ENCODE measurements at places on chromosomes 12 and 14.

DNA sequence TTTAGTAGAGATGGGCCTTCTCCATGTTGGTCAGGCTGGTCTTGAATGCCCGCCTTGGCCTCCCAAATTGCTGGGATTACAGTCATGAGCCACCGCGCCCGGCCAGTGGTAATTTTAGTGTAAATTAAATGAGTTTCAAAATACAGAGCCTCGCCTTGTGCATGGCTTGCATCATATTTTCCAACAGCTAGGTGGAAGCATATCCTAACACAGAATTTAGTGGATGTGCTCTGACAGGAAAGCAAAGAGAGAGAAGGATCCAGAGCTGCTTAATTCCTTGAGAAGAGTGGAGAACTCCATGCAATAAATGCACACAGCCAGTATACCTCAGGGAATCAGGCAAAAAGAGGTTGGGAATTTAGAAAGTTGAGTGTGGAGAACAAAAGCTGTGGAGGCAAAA, 2.5 kb downstream of the OR6C2 start:
- no peak for DNase-seq

DNA sequence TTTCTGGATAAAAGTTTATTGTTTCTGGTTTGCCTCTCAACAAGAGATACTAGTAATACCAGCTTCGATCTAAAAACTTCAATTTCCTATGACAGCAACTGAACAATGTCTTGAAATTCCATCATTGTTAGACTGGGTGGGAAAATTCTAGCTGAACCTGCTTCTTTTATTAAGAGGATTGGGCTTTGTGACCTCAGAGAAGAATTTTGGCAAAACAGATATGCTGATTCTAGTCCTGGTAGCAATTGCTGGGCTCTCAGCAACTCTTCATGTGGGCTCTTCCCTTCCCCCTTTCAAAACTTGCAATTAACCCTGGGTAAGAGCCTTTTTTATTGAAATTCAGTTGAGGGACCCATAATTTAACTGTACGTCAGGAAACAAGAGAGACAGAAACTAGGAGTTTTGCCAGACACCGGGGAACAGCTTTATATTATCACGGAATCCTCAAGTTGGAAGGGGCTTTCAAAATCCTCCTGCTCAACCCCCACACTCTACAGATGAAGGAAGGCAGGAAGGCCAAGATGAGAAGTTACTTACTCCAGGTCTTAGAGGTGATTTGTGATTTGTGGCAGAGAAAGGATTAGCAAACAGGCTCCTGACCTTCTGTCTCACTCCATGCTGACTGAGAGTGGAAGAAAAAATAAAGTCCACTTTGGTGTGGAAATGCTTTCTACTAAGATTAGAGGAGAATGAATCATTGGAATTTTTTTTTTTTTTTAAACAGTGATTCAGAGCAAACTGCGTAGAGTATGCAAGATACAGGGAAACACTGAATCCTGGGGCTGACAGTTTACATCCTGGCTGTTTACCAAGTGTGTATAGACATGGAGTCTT, 239.0 kb upstream of the ATP2B1 start:
- peak; percentile 14 for DNase-seq

- DNase-seq: no peak
These were observed 668 bp downstream of the MRPS35 start for GRCh38 chr12:27711317-27711682.

GRCh38 chr12:123713398-123713797, 1.2 kb downstream of the ATP6V0A2 start:
- no peak for DNase-seq

DNA sequence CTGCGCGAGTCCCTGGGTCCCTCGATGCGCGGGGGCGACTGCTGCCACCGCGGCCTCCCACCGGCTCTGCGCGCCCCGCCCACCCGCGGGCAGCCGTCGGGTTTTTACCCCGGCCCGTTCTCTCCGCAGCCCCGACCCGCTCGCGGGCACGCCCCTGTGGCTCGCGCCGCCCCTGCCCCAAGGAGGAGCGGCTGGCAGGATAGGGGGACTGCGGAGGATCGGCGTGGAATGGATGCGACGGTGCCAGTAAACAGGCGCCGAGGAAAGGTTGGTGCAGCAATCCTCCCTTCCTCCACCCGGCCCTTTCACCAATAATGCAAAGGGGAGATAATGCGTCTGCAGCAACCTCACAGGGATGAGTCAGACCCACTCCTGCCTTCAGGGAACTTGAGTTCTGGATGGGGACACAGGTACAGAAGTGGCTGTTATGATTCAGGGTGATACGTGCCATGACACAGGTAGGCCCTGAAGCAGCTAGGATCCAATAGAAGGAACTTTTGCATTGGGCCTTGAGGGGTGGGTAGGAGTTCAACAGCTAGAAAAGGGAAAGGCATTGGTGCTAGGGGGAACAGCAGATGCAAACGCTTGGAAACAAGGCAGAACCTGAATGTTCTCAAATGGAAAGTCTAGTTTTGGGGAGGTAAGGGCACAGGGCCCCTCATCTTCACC, 554 bp upstream of the DEGS2 start:
- no peak for DNase-seq

DNA sequence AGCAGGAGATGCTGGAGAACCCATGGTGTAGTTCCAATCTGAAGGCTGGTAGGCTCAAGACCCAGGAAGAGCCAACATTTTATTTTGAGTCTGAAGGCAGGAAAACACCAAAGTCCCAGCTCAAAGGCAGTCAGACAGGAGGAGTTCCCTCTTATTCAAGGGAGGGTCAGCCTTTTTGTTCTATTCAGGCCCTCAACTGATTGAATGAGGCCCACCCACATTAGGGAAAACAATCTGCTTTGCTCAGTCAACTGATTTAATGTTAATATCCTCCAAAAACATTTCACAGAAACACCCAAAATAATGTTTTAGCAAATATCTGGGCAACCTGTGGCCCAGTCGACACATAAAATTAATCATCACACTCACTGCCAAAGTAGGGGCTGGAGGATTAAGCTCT, 130.8 kb downstream of the LMNTD1 start:
- DNase-seq: no peak

DNA sequence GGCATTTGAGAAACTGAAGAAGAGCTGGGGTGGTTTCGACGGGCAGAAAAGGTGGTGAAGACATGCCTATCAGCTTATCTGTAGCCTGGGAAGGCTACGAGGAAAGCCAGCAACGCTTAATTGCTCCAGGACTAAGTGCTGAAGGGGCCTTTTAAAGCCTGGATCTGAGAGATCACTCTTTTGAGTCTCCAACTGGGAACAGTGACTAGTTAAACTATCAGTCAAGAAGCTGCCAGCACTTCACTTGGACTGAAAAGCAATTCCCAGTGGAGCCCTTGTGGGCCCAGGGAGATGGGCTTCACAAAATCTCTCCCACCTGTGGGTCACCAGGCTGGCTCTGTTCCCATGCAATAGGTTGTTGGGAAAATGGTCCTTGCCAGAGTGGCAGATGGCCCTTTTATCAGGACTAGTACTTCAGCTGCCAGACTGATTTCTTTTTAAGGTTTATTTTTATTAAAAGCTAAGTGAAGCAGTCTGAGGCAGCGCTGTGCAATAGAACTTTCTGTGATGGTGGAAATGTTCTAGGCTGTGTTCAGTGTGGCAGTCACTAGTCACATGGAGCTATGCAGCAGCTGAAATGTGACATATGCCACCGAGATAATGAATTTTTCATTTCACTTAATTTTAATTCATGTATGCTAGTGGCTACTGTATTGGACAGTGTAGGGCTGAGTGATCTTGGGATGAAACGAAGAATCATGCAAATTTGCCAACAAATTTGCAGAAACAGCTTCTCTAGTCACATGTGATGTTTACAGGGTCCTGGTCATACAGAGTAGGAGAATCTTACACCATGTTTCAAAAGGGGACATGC, 276.8 kb downstream of the PCNX1 start:
- no peak for DNase-seq

DNA sequence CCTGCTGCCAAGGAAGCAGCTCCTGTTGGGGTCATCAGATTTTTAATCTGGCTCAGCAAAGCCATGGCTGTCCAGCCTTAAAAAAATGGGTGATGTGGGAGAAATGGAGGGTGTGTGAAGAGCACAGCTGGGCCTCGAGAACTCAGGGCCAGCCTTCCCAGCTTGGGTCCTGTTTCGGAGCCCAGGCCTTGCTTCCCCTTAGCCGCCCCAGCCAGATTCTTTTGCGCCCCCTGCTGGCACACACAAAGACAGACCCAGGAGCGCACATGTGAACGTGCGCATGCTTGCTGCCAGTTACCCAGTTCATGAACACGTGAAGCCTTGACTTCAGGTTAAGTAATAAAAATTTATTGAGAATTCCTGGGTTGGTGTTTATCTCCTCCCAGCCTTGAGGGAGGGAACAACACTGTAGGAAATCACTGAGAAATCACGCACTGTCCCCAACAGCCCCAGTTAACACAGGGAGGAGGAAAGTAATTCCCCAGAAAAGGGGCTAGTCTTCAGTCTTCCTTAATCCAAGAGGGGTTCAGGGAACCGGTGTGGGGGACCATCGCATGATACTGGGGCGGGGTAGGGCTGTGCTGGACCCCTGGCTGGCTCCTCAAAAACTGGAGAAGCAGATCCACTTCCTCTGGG, 5.3 kb downstream of the PHB2 start:
- DNase-seq: peak; percentile 92

All from CD4-positive, alpha-beta T cell treated with Interleukin-1 beta for 1 hour (primary cell).